ENCODE measurements at places on chromosomes 7 and 10. TPM values are rescaled to one million over a fixed set of nuclear protein-coding genes. Genes with fewer than 3 reads are reported as not detected.

The PON1 gene
- total RNA-seq = 465 TPM

The DNAJC30 gene
- total RNA-seq = 10.0 TPM

The IRF5 gene
- total RNA-seq = 5.0 TPM

The VGF gene
- not detected for total RNA-seq

The TFEC gene
- 0.81 TPM for total RNA-seq

Measured in left lobe of liver (tissue), 2 donors.